ENCODE measurements at places on chromosomes 4 and X. TPM values are rescaled to one million over a fixed set of nuclear protein-coding genes. Genes with fewer than 3 reads are reported as not detected.

The MAGEB5 gene
- total RNA-seq = not detected

The FAM184B gene
- total RNA-seq = not detected

The FAM47E gene
- not detected for total RNA-seq

The UGT2A1 gene
- total RNA-seq = not detected

The WWC2 gene
- 3.8 TPM for total RNA-seq

The ATP2B3 gene
- not detected for total RNA-seq

The IGSF1 gene
- total RNA-seq = not detected

The HCCS gene
- 22.3 TPM for total RNA-seq

The CT45A2 gene
- not detected for total RNA-seq

The LRAT gene
- total RNA-seq = not detected

The ITGB1BP2 gene
- 7.8 TPM for total RNA-seq

The HSFX3 gene
- total RNA-seq = not detected

The SGMS2 gene
- total RNA-seq = 1.1 TPM

The NKX3-2 gene
- total RNA-seq = not detected

The FTHL17 gene
- not detected for total RNA-seq

The GPR82 gene
- total RNA-seq = not detected

The MAGEA11 gene
- total RNA-seq = not detected

The NDP gene
- total RNA-seq = not detected

The GAGE12D gene
- total RNA-seq = not detected

The HPGDS gene
- total RNA-seq = not detected

The CBLL2 gene
- not detected for total RNA-seq

The FAM9B gene
- not detected for total RNA-seq

The PLK4 gene
- total RNA-seq = 76.4 TPM

The RAI2 gene
- total RNA-seq = 0.27 TPM

The CEP135 gene
- total RNA-seq = 15.9 TPM

The PALLD gene
- total RNA-seq = 2.8 TPM

The SATL1 gene
- total RNA-seq = not detected

The GYPE gene
- total RNA-seq = 0.29 TPM

The ITIH6 gene
- not detected for total RNA-seq

The TEX13A gene
- not detected for total RNA-seq

The ARX gene
- total RNA-seq = not detected

The SLC26A1 gene
- total RNA-seq = not detected

The TLR8 gene
- total RNA-seq = not detected

The STK32B gene
- total RNA-seq = not detected

The CLIC2 gene
- 0.64 TPM for total RNA-seq

The RAP2C gene
- 39.4 TPM for total RNA-seq

The ABCD1 gene
- total RNA-seq = 5.6 TPM

The F9 gene
- total RNA-seq = not detected

The VCX3A gene
- not detected for total RNA-seq

The IL9R gene
- total RNA-seq = 2.1 TPM

The HAUS7 gene
- 35.4 TPM for total RNA-seq

The DKK2 gene
- not detected for total RNA-seq

The BEND2 gene
- not detected for total RNA-seq

The GPR78 gene
- total RNA-seq = not detected

The GAGE12F gene
- total RNA-seq = not detected

The G3BP2 gene
- 118 TPM for total RNA-seq

The IL2RG gene
- total RNA-seq = 164 TPM

The MMGT1 gene
- total RNA-seq = 12.4 TPM

The ABHD18 gene
- 22.7 TPM for total RNA-seq

The MAGED4B gene
- total RNA-seq = 3.6 TPM

The ODAPH gene
- not detected for total RNA-seq

The IL2 gene
- 171 TPM for total RNA-seq

The SSX2B gene
- total RNA-seq = not detected

The MMRN1 gene
- total RNA-seq = 0.04 TPM

The ARSH gene
- total RNA-seq = not detected

The MAGEA2B gene
- not detected for total RNA-seq

The HTRA3 gene
- not detected for total RNA-seq

The PRDM8 gene
- 0.56 TPM for total RNA-seq

The IL1RAPL2 gene
- total RNA-seq = not detected

All from activated naive CD4-positive, alpha-beta T cell treated with anti-CD3 and anti-CD28 coated beads, Interleukin-2, amount 50 U/mL, for 72 hours (primary cell).